Fibroblast of skin of left quadriceps (primary cell): ENCODE measurements at places on chromosomes 6 and 20.

GRCh38 chr6:10756085-10756484 is 8.5 kb downstream of the TMEM14B start:
- DNase-seq: no peak

GRCh38 chr6:29792123-29793035 is 35.2 kb upstream of the HLA-G start:
- DNase-seq: no peak

- DNase-seq: no peak
Observed at GRCh38 chr6:112827793-112828192, 480.7 kb downstream of the RFPL4B start.

- DNase-seq: no peak
Observed at GRCh38 chr6:70142034-70142433, 160.8 kb downstream of the COL9A1 start.

DNA sequence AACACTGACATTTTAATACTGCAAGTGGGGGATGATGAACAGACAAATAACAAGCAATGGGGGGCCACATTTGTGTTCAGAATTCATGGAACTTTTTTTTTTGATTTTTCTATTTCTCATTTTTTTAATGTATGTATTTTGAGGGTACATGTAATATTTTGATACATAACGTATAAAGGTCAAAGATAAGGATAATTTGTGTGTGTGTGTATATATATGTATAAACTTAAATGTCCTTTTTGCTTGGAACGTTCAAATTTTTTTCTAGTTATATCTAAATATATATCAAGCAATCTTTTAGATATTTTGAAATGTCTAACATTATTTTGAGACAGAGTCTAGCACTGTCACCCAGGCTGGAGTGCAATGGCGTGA is 12.3 kb upstream of the ZNF311 start:
- no peak for DNase-seq

- no peak for DNase-seq
Observed at GRCh38 chr6:13493147-13493546, 5.7 kb upstream of the GFOD1 start.

DNA sequence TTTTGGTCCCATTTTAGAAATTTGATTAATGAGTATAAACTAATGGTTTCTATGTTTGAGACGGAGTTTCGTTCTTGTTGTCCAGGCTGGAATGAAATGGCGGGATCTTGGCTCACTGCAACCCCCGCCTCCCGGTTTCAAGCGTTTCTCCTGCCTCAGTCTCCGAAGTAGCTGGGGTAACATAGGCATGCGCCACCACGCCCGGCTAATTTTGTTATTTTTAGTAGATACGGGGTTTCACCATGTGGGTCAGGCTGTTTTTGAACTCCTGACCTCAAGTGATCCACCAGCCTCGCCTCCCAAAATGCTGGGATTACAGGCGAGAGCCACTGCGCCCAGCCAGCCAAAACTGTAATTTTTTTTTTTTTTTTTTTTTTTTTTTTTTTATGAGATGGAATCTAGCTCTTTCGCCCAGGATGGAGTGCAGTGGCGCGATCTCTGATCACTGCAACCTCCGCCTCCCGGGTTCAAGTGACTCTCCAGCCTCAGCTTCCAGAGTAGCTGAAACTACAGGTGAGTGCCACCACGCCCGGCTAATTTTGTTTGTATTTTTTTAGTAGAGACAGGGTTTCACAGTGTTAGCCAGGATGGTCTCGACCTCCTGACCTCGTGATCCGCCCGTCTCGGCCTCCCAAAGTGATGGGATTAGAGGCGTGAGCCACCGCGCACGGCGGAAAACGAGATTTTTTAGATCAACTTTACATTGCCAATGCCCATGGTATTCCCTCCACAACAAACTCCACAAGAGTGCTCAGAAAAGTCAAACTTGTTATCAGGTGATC is 127.8 kb downstream of the HFE start:
- no peak for DNase-seq

DNA sequence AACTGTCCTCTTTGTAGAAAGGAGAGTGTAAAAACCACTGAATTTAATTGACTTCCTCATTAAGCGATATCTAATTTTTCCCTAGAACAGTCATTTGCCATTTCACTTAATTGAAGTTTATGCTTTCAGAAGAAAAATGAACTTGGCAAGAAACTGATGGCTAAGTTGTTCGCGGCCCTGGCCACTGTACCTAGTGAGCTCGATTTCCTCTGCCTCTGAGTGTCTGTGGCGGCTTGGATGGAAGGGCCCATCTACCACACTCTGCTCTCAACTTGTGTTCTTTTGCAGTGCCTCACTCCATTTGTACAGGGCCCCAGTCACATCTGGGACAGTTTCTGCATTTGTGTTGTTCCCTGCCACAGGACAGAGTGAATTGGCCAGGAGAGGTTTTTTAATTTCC is 102.9 kb downstream of the BCAS1 start:
- no peak for DNase-seq

GRCh38 chr20:1267161-1267560 is 1.1 kb downstream of the SNPH start:
- DNase-seq: no peak

GRCh38 chr6:36642913-36643817 is 35.3 kb upstream of the CDKN1A start:
- no peak for DNase-seq

DNA sequence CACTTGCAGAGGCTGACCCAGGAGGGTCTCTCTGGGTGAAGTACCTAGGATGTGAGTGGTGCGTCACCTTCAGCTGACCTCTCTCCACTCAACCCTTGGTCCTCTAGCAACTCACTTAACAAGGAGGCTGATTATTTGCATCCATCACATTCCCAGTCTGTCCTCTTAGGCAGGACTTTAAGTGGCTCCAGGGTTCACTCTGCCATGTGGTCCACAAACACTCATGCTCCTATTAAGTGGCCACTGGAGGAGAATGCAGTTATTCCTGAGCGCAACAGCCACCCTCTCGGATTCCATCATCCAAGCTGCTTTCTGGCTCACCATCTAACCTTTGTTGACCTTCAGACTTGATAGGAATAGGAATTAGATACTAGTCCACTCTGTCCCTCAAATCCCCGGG is 61.1 kb upstream of the SCAF8 start:
- DNase-seq: no peak

DNA sequence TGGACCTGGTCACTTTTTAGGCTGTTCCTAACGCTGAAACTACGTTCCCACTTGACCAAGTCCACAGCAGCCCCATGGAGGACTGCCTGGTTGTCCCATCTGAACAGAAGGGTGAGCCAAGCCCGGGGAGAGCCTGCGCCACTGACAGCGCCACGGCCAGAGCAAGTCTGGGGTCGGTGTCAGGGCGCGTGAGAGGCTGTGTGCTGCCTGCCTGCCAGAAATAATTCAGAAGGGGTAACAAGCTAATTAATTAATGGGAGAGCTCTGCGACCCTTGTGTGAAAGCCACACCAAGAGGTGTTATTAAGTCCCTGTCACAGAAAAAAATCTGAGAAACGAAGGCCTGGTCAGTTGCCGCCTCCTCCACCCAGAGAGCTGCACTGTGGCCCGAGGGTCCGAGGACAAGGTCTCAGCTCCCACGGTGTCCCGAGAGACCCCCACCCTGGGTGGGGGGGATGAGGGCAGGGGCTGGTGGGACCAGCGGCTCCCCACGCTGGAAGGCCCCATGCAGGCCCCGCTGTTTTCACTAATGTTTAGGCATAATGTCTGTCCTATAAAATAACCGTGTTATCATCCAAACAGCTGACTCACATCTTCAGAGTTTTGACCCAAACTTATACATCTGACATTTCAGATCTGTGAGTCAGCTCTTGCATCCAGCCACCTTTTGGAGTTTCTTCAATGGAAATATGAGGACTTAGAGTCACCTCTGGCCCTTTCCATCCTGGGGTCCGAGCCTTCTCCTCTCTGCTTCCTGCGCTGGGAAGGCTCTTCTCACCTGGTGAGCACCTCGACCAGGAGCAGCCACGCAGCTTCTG is 58.5 kb downstream of the DLL1 start:
- no peak for DNase-seq

DNA sequence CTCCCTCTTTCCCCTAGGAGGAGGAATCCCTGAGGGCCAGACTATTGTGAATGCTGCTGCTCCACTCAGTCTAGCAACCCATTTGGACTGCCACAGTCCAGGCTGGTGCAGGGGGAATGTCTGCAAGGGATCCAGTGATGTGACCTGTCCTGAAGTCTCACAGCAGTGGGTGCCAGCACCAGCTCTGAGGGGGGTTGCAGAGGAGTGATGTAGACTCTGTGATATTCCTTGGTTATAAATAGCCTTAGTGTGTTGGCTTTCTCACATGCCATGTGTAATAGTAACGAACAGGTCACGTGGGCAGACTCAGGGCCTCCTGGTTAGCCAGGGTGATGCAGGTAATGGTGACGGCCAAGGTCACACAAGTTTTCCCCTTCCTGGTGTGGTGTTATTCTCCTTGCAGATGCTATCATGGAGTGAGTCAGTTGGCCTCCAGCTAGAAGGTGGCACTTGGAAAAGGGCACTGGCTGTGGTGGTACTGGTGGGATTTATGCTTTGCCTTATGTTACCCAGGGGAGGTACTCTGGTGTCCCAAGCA is 404.4 kb downstream of the UTRN start:
- no peak for DNase-seq

- no peak for DNase-seq
Observed at GRCh38 chr6:158793432-158793831, 25.7 kb downstream of the EZR start.

DNA sequence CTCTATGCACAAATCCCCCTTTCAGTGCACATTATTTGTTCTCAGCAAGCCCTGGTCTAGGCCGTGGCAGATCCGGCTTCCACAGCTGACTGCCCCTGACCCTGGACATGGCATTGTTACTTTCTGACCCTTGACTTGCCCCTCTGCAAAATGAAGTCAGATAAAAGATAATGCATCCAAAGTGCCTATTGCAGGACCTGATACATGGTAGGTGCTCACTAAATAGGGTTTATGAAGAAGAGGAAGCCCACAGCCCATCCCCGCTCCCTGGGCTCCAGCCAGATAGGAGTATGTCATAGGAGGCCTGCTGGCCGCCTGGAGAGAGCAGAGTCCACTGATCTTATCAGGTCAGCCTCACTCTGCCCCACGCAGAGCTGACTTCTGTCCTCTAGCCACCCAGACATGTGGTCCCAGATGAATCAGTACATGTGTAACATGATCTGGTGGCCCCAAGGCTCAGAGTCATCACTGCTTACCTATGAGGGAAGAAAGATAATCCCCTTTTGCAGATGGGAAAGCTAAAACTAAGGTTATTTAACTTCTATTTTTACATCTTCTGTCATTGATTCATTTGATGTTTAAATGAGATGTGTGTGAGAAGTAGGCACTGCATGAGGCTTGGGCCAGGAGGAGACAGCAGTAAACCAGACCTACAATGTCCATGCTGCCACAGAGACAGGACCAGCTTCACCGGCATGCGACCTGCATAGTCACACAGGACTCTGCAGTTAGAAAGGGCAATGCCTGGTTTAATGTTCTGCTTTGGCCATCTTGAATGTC is 20.4 kb downstream of the MAFB start:
- no peak for DNase-seq

DNA sequence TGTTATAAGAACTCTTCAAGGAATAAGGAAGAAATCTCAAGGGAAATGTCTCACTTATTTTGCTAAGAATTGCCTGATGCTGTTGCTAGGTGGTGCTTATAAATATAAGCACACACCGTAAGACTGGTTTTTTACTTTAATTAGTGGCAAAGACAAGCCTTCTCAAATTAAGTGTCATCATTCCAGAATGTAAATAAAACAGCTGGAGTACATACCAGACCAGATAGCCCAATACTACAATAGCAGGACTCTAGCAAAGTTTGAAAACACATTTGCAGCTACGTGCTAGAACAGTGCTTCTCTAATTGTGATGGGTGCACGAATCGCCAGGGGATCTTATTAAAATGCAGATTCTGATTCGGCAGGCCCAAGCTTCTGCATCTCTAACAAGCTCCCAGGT is 6.8 kb downstream of the CNKSR3 start:
- DNase-seq: no peak
